ENCODE measurements at places on chromosomes 4 and X.

- DNase-seq: no peak
Measured at GRCh38 chr4:2803624-2804448, 11.0 kb downstream of the SH3BP2 start.

DNA sequence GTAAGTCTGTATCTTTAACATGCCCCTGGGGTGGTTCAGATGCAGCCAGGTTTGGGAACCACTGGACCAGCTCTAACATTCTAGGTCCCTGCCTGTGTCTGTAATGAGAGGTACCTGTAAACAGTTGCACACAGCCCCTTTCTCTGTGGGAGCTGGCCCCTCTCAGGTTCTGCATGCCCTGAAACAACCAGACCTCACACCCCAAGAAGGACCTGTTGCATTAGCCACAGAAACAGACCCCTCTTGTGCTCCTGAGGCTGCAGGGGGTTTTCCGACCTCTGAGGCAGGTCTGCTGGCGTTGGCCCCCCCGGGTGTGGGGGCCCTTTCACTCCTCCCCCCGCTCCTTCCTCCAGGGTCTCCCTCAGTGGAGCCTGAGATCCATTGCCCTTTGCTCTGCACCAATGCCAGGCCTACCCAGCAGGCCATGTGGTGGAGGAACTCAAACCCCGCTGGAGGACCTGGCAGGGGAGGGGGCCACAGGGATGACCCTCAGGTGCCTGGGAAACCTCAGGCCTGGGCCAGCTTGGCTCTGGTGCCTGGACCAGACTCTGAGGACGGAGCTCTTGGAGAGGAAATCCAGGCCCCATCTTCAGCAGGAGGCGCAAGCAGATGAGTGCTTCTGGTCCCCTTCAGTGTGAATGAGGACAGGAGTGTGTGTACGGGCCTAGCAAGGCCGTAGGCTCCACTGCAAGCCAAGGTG, 61.4 kb upstream of the PJA1 start:
- DNase-seq: no peak

- DNase-seq: no peak
Measured at GRCh38 chr4:109675181-109675580, 28.1 kb downstream of the CASP6 start.

DNA sequence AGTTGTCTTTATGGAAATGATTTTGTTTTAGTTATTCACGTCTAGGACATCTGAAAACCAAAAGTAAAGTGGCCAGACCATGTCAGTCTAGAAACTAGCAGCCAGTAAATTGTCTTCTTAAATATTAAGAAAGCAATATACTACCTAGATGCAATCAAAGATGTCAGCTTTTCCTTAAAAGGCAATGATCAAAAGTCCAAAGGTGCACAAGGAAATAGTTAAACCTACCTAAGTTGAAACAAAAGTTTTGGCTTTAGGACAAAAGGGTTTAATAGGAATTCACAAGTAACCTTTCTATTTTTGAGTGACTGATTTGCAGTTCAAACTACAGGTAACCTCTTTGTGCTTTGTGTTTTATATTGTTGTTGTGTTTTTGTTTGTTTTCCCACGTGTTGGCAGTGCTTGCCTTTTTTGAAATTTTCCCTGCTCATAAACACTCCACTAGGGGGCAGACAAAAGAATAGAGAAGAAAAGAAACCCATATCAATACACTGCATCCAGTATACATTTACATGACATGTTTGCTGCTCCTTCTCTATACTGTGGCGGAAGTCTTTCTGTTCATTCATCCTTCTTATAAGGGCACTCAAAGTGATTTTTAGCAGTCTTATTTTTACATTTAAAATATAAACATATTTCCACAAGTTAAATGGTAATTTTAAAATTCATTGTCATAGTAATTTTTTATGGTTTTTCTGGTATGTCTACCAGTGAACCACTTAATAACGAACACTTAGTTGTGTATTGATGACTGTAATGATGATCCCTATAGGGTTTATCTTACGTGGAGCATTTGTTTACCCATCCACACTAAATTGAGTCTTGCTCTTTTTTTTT, 62.7 kb downstream of the GAB1 start:
- DNase-seq: no peak

- DNase-seq: peak; percentile 8
Measured at GRCh38 chrX:106481341-106481740, 130.4 kb upstream of the RADX start.

GRCh38 chr4:152500800-152501434, 35.0 kb downstream of the FBXW7 start:
- DNase-seq: peak; percentile 95

DNA sequence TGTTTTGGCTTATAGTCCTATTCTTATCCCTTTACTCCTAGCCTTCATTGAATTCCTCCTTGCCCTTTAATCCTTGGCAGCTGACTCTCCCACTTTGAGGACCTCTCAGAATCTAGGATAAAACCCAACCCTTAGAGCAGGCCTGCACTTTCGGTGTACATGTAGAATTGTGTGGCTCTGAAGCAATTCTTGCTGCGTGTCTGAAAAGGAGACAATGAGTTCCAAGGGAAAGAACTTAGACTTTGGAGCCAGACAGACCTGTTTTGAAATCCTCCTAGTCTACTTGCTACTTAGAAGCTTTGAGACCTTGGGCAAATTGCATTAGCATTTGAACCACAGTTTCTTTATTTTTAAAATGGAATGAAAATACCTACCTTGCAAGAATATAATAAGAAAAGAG, 175.2 kb downstream of the BEND2 start:
- no peak for DNase-seq

- DNase-seq: no peak
Measured at GRCh38 chrX:136347706-136348105, 46.9 kb downstream of the ADGRG4 start.
